ENCODE measurements at places on chromosomes 5 and 9.

- no peak for DNase-seq
These were observed 141.1 kb upstream of the RAPGEF1 start for GRCh38 chr9:131880833-131881583.

DNA sequence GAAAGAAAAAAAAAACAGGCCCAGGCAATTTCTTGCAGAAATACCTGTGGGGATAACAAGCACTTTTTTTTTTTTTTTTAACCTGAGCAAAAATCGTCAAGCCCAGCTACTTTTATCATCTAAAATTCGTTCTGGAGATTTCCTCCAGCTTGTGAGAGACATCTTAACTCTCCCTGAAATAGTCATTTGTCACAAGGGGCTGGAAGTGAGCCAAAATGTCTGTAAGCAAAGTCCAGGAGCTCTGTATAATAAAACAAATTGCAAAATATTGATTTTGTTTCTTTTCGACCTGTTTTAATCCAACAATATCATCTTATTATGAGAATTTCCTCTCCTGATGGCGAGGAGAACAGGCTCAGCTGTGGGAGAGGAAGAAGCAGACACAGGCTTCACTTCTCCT is 168.4 kb downstream of the TTLL11 start:
- no peak for DNase-seq

GRCh38 chr5:143495821-143496275 is 92.4 kb upstream of the NR3C1 start:
- DNase-seq = no peak

- no peak for DNase-seq
These were observed 13.1 kb downstream of the RPS23 start for GRCh38 chr5:82265047-82265446.

DNA sequence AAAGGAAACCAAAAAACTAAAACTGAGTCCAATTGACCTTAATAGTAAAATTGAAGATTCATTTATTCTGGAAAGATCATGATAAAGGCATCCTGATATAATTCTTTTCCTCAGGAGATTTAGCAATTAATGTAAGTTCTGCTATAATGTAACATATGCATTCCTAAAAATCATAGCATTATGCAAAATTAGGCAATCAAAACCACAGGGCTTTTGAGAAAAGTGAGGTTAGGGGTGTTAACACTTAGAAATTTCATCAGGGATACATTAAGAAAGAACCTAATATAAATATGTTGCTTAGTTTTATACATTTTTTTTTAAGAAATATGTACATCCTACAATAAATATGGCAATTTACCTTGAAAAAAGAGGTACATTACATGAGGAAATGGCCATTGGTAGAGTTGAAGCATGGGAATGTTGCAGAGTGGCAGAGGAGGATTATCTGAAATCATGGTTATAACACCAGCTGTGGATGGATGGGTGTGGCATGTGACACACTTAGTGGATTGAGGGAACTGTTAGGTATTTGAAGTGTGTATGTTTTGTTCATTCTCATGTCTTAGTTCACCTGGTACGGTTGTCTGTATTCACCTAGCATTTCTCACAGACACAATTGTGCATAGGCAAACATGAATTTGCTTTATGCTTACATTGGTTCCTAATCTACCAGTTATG is 51.1 kb downstream of the CCNH start:
- DNase-seq = no peak

Measured in stimulated activated CD4-positive, alpha-beta T cell treated with anti-CD3 and anti-CD28 coated beads, Interleukin-4, amount 100 ng/mL, for 1 hour (primary cell).